ENCODE measurements at places on chromosomes 5 and 9.

GRCh38 chr5:98927989-98928872, 576 bp downstream of the CHD1 start:
- DNase-seq = peak; percentile 91

DNA sequence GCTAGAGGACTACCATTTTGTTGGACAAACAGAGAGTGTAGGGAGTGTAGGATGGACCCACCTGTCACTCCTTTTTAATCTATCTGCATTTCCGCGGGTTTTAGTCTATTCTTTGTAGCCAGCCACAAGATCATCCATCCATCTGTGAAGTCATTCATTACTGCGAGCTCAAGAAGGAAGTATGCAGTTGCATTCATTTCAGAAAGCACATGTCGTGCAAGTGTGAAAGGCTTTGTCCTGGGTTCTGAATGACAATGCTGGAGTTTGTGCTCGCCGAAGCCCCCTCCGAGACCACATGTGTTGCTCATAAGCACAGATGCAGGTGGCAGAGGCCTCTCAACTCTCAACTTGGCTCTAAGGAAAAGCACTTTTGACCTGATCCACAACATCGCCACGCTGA, 70.3 kb upstream of the BASP1 start:
- DNase-seq = no peak

DNA sequence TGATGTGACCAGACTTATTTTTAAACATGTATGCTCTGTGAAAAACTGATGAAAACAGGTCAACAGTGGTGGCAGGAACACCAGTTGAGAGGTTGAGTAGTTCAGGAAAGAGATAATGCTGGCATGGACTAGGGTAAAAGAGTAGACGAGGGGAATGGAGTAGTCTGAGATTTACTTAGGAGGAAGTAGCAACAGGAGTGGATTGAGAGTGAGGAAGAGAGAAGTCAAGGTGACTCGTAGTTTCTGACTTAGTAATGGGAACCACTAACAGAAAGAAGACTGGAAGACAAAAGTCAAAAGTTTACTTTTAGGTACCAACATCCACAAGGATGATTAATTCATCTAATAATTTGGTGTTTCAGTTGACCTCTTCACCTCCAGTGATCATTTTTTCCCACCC, 3.6 kb downstream of the SRA1 start:
- no peak for DNase-seq

DNA sequence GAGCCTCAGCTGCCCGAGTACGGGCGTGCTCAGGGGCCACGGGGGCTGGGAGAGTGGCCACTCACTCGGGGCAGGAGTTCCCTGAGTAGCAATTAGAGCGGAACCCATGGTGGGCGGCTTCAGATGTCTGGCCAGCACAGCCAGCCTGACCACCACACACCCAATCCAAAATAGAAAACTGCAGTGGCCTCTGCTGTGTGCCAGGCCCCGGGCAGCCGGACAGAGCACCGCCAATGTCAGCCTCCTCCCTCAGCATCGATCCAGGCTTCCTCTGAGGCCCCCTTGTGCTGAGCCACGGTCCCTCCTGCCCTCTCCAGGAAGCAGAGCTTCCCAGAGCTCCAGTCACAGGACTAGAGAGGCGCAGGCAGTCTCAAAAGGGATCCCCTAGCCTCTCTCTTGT, 2.7 kb downstream of the ADAMTS2 start:
- DNase-seq = no peak

DNA sequence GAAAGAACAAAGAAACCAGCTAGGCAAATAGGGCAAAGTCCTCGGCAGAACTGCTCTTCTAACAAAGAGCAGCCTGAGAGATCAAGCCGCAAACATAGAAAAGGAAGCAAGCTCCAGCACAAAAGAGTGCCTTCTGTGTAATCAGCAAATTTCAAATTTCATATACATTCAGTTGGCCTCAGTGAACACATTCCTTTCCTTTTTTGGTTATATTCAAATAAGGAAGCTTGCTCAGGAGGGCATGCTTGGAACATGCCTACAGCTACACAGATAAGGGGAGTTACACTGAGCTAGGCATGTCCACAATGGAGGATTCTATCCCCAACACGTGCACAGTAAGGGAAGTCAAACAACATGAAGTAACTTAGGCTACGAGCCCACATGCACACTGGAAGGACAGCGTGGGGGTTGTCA, 23.4 kb downstream of the IL33 start:
- no peak for DNase-seq

DNA sequence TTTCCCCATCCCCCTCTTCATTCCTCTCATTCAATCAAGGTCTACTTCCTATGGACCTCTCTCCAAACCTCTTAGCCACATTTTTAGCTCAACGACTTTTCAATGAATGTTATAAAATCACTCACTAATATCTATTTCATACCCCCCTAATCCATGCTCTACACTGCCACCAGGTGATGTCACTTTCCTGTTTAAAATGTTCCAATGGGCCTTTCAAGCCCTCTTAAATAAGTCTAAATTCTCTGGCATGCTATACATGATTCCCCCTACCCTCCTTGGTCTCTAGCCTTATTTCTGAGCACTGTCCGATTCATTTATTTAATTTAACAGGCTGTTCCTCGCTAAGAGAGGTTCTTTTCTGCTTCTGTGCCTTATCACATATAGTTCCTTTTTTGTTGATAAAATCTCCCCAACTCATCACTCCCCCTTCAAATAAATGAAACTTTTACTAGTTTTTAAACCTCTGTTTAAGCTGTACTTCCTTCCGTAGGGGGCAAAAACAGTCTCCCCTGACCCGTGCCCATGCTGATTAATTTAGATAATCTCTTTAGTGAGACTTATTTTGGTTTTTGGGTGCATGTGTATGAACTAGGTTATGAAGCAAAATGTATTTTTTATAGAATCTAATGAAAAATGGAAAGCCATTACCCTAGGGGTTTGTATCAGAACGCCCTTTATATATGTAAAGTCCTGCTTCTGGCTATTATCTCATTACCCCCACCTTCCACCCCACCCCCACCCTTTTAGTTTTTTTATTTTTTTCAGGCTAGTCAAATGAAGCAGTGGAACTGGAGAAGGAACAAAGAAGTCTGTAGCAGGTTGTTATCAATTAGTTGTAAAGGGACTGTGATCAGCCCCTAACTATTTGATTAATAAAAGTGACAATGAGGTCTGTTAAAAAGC, 9.0 kb downstream of the ABHD17B start:
- no peak for DNase-seq
